GM04503 (cell line): ENCODE measurements at places on chromosomes 1 and 21.

- DNase-seq, result no peak
Observed at GRCh38 chr21:14697769-14698168, 151.7 kb upstream of the SAMSN1 start.

GRCh38 chr1:91007827-91008226 is 14.0 kb downstream of the ZNF644 start:
- no peak for DNase-seq

DNA sequence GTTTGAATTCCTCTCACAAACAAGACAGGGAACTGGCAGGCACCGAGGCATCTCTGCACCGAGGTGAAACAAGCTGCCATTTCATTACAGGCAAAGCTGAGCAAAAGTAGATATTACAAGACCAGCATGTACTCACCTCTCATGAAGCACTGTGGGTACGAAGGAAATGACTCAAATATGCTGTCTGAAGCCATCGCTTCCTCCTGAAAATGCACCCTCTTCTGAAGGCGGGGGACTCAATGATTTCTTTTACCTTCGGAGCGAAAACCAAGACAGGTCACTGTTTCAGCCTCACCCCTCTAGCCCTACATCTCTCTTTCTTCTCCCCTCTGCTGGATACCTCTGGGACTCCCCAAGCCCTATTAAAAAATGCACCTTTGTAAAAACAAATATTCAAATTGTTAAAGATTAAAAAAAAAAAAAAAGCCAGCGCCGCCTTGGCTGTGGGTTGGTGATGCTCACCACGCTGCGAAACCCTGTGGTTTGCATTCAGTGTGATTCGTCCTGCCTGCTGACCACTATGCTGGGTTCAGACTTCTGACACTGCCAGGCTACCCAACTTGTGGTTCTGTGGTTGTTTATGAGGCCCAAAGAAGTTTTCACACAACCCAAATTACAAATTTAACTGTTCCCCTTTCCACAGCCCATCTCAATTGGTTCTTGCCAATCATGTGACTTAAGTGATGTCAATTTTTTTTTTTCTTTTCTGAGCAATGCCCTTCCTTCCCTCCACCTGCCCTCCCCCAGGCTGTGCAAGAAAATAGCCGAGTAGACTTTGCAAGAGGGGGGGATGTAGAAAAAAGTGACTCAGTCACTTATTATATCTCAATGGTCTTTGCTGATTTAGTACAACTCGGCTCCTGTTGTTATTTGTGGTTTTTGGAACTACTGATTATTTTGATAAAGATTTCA is at the start of gene RUNX1:
Gene RUNX1, minus strand, starts transcription at position 597 of the 912 bp plus-strand sequence.
- peak; percentile 51 for DNase-seq

DNA sequence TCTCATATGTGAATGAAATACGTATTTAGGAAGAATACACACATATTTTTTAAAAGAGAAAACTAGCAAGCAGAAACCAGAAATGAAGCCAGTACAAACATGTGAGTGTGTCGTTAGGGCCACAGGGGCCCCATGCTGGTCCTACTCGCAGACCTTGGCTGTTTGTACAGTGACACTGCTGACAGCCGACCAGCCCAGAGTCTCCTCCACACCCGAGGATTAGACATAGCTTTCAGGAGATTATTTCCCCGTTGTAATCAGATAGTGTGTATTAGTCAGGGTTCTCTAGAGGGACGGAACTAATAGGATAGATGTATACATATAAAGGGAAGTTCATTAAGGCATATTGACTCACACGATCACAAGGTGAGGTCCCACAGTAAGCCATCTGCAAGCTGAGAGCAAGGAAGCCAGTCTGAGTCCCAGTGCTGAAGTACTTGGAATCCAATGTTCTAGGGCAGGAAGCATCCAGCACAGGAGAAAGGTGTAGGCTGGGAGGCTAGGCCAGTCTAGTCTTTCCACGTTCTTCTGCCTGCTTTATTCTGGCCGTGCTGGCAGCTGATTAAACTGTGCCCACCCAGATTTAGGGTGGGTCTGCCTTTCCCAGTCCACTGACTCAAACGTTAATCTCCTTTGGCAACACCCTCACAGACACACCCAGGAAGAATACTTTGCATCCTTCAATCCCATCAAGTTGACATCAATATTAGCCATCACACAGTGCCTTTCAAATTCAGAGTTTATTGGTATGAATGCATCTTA is 51.2 kb downstream of the DIP2A start:
- no peak for DNase-seq

GRCh38 chr1:230563591-230563990 is 78.7 kb upstream of the COG2 start:
- DNase-seq, result no peak

DNA sequence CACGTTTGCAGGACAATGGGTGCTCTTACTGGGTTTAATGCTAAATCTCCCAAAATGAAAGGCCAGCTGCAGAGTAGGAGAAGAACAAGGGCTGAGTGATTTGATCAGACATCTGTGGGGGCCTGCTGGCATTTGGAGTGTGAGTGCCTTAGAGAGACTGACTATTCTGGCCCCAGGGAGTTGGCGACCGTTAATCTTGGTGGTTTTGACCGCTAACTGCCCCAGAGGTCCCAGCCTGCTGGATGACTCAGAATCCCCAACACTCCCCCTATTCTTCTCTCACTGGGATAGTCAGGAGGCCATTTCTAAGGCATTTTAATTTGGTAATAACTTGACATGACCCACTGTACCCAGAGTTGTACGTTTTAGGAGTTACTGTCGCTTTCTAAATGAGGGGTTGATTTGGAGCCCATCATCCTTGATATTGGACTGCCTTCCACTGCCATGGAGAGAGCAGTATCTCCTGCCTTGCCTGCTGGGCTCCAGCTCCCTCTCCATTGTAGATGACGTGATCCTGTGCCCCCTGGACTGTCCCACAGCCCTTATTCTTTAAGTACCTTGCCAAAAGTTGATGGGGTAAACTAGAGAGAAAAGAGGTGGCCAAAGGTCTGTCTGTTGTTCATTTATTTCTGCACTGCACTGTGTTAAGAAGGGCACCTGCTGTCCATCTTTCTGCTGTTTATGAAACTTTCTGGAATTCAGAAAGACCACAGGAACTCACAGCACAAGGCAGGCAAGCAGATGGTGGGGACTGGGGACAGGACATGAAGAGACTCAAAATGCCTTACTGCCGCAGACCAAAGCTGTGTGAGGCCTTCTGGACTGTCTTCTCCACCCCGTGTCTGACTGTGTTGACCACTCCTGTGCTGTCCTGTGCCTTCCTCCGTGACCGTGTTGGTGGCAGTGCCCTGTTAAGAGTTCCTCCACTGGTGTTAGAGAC is 98.2 kb upstream of the ARTN start:
- DNase-seq, result peak; percentile 82

DNA sequence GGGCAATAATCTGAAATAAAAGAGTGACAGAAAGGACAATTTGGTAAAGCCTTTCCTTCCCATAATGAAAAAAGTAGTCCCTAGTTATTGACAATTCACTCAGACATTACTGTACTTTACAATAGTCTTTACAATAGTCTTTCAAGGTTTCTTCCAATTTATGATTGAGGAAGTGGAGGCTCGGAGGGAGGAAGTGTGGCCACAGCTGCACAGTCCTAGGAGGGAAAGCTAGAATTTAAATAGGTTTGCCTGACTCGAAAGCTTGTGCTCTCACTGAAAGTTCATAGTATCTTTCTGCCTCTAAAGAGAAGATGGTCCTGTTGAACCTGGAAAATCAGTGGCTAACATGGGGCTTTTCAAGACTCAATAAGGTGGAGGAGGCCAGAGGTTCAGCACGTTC is 203.2 kb downstream of the SDCCAG8 start:
- DNase-seq, result no peak

DNA sequence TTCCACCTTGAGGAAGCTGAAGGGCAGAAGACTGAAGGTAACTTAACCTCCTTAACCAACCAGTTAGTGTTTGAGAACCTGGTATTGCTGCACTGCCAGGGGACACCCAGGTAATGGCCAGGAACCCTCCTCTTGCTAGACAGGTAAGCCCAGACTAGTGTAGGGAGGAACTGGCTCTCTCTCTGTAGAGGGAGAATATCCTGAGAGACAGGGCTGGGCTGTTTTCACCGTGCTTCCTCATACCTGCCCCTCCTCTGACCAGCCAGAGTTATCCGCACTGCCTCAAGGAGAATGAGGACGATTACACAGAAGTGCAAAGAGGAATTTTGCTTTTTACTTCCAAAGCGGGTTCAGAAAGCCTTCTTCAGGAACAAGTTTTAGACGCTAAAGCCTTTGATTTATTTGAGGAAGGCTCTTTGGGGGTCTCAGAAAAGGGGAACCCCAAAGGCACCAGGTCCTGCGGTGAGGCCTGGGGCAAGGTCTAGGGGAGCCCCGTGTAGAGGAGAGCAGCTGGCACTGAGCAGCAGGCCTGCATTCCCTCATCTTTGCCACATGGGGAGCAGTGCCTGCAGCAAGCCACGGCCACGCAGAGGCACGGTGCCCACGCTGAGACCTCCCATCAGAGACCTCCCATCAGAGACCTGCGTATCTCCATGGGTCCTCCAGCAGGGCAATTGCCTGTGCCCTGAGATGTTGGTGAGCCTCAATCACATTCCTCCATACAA is 13.5 kb downstream of the GNG4 start:
- no peak for DNase-seq

- no peak for DNase-seq
Observed at GRCh38 chr1:16971341-16972188, 8.9 kb downstream of the MFAP2 start.

- DNase-seq, result no peak
Observed at GRCh38 chr1:207822124-207822601, 70.3 kb downstream of the CD46 start.

- DNase-seq, result no peak
Observed at GRCh38 chr1:6271554-6271953, 10.7 kb upstream of the GPR153 start.

DNA sequence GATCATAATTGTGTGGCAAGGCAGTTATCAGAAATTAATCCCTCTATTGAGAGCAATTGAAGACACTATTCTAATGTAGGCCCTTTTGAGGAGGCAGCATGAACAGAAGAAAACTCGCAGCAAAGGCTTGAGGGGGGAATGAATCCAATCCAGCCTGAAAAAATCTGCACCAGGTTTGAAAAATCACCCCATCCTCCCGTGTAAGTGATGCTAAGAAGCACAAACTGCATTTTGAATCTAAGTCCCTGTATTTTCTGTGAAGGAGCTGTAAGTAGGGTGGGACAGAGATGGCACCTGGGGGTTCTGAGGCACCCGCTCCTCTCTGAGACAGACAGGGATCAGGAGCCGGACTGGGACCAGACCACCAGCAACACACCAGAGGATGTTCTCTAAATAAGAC is at the start of gene CRB1:
Gene CRB1, plus strand, starts transcription at position 241 of the 400 bp plus-strand sequence. CDS start 161 bp downstream, outside the sequence.
- DNase-seq, result peak; percentile 0

GRCh38 chr1:66557157-66557556 is 23.2 kb downstream of the SGIP1 start:
- DNase-seq, result peak; percentile 74

GRCh38 chr1:160024195-160024905 is 7.4 kb downstream of the PIGM start:
- DNase-seq, result no peak

GRCh38 chr1:75133750-75134646 is at the start of gene LHX8:
Gene LHX8, plus strand, starts transcription at chr1:75134388. Its CDS starts 2,227 bp downstream, at chr1:75136615.
- DNase-seq, result no peak

GRCh38 chr1:201542309-201543035 is 3.5 kb downstream of the NAV1 start:
- no peak for DNase-seq

DNA sequence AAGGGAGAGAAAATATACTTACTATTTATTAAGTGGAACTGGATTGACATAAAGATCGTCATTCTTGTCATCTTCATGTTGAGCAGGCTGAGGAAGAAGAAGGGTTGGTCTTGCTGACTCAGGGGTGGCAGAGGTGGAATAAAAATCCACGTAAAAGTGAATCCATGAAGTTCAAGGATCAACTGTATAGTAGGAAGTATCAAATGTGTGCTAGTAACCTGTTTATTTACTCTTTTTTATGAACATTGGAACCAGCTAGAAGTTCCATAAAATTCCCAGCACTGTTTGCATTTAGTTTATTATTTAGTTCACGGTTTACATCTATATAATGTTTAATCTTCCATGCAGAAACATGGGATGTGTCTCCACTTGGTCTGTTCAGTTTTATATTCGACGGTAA is 70.7 kb downstream of the PLPPR4 start:
- DNase-seq, result no peak

GRCh38 chr1:230058626-230059025 is 8.4 kb upstream of the GALNT2 start:
- no peak for DNase-seq

DNA sequence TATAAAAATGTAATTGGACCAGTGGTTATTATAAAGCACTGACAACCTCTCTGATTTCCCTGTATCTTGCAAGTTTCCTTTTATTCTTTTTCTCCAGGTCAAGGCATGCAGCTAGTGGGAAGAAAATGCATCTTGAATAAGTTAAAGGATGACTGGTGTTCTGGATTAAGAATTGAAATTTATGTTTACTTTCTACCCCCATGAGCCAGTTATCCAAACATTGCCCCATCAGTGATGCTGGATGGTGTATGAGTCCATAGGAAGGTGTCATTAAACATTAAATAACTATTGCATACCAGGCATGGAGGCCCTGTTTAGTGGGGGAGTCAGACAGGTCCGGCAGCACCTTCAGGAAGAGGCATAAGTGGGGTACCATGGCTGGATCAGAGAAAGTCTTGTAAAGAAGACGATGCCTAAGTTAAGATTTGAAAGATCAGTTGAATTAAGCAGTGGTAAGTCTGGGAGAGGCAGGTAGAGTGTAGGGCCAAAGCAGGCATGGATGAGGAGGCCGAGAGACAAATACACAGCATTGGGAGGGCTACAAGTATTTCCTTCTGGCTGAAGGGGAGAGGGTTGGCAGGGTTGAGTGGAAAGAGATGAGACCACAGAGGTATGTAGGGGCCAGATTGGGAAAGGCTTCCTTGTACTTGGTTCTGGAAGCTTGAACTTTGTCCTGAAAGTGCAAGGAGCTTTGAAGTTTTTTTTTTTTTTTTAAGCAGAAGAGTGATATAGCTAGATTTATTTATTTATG is 5.7 kb downstream of the SZRD1 start:
- no peak for DNase-seq

DNA sequence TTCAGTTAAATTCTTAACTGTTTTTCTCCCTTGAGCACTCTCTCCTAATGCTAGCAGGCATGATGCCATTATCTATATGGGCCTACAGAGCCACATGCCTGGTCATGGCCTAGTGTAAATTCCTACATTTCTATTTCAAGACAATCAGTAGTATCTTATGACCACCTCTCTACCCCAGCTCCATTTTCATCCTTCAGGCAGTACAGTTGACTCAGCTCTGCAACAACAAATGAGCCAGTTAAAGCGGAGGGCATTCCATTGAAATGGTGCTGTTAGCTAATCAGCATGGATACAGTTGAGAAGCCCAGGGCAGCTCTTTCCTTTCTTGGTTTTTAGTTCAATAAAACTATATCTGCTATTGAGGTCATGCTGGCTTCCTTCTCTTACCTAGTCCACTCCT is 150.0 kb downstream of the PPP1R12B start:
- DNase-seq, result no peak

- no peak for DNase-seq
Observed at GRCh38 chr21:31531967-31532366, 127.5 kb upstream of the SOD1 start.

DNA sequence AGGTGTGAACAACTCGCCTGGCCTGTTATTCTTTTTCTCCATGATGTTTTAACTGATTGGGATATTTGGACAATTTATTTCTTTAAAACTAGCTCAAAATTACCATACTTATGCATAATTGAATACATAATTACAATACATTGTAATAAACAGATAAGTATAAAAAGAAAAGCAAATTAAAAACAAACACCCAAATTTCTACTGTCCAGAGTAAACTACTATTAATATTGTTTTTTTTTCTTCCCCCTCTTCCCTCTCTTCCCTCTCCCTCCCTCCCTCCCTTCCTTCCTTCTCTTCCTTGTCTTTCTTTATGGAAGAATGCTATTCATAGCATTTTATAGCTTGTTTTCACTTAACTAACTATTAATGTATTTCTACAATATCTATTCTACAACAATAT is 117.7 kb upstream of the IVNS1ABP start:
- no peak for DNase-seq
